ENCODE measurements at places on chromosomes 11 and 22. TPM values are rescaled to one million over a fixed set of nuclear protein-coding genes. Genes with fewer than 3 reads are reported as not detected.

The IGSF22 gene
- not detected for total RNA-seq

DNA sequence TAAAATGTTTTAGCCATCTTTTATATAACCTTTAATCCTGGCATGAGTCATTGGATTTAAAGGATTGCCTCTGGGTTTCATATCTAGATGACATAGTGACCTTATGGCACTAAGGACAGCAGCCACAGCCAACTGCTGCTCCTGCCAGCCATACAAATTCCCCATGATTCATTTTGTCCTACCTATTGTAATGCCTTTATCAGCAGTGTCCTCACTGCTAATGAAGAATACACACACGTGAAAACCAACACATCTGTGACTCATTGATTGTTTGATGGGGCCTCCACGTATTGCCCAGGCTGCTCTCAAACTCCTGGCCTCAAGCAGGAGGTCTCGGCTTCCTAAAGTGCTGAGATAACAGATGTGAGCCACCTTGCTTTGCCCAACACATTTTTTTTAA lies 1.8 kb downstream of the LDHAL6A start:
- no peak for DNase-seq

The SCGB1C1 gene
- not detected for total RNA-seq

The OR52H1 gene
- total RNA-seq, result not detected

- DNase-seq, result no peak
These were observed 670 bp downstream of the NEFH start for GRCh38 chr22:29480512-29481264.

The NF2 gene
- total RNA-seq, result 52.9 TPM
